ENCODE measurements at places on chromosomes 1 and 21. TPM values are rescaled to one million over a fixed set of nuclear protein-coding genes. Genes with fewer than 3 reads are reported as not detected.

Gene KRTAP12-2
- not detected for total RNA-seq

- no peak for DNase-seq
These were observed 13.5 kb downstream of the MOV10 start for GRCh38 chr1:112687785-112688496.

GRCh38 chr1:43253173-43253572 is 16.6 kb upstream of the TMEM125 start:
- no peak for DNase-seq

Gene PLCH2
- under 0.01 TPM for total RNA-seq

DNA sequence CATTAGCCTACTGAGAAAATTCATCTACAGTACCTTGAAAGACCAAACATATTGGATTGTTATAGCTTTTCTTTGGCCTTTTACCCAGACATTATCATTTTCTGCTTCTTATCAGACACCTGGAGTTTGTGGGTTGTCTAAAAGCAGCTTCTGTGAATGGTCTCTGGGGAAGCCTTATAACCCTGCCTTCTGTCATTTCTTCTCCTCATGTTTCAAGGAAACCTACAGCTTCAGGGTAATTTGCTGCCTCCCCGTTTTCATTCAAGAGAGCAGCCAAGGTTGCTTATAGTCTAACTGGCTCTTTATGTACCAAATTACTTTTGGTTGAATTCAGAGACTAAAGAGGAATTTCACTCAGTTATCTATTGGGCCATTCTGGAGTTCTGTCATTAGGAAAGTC is 288.3 kb upstream of the SGIP1 start:
- no peak for DNase-seq

- DNase-seq = no peak
These were observed 120.8 kb downstream of the TYW3 start for GRCh38 chr1:74853756-74854155.

Gene KCNE2
- total RNA-seq = not detected

DNA sequence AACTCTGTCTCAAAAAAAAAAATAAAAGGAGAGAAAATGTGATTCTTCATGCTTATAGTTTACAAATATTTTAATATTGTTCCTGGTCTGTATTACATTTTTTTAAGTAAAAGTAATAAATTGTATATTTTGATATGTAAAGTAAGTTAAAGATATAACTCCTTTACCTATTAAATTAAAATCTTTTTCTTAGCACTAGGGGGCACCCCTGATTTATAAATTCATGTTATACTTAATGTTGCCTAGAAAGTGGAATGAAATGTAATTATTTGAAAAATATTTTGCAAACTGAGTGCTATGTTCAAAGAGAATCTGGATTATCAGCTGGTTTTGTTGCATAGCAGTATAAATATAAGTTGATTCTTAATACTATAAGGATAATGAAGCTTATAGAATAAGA is 49.2 kb downstream of the RALGPS2 start:
- DNase-seq = peak; percentile 53

DNA sequence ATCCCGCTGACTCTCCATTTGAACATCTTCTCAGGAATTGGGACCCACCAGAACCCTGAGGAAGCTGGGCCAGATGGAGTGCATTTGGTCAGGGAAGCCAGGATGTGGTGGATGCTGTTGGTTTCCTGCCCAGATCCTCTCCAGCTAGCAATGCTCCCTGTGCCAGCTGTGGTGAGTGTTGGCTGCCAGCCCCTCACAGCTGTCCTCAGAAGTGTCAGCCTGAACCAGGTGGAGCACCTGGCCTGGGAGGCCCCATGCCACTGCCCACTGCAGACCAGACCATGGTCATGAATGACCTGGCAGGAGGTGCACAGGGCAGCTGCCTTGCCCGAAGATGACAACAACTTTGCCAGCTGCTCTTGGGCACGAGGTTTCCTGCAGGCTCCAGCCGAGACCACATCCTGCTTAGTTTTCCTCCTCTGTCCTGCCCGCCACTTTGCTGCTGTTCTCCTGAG is 54.4 kb downstream of the PRSS38 start:
- DNase-seq = no peak

DNA sequence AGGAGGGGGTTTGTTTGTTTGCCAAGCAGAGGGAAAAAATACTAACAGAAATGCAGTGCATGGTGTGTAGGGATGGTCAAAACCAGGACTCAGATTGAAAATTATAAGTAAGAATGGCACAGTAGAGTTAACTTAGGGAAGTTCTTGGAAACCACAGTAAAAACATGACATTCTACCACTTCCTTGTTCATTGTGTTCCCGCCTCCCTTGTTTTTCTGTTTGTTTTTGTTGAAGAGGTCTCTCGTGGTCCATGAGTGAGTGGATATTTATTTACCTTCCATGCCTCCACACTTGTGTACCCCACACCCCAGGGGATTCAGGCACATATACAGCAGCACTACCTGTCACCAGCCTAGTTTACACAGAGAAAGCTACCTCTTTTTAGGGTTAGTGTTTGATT is 69.6 kb downstream of the OLFML2B start:
- no peak for DNase-seq

- DNase-seq = no peak
These were observed 4.0 kb downstream of the DIRAS3 start for GRCh38 chr1:68046423-68046822.

- DNase-seq = peak; percentile 61
These were observed 51.8 kb upstream of the COL18A1 start for GRCh38 chr21:45353200-45353599.

- peak; percentile 39 for DNase-seq
These were observed 155.4 kb downstream of the PGBD5 start for GRCh38 chr1:230270559-230271281.

DNA sequence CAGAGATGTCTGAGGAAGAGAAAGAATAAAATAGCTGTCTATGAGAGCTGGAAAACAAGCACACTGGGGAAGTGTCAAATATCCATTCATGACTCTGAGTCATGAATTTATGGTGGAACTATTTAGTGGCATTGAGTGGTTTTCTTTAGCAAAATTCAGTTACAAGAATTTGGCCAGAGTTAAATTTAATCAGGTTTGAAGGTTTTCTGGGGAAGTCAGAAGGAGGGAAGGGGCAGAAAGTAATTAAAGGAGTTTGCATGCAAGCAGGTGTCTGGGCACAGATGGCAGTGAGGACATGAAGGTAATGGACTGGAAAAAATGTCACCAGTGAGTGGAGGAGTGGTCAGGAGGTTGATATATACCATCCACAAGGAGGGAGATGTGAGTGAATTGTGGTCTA is 121.9 kb upstream of the IVNS1ABP start:
- no peak for DNase-seq

DNA sequence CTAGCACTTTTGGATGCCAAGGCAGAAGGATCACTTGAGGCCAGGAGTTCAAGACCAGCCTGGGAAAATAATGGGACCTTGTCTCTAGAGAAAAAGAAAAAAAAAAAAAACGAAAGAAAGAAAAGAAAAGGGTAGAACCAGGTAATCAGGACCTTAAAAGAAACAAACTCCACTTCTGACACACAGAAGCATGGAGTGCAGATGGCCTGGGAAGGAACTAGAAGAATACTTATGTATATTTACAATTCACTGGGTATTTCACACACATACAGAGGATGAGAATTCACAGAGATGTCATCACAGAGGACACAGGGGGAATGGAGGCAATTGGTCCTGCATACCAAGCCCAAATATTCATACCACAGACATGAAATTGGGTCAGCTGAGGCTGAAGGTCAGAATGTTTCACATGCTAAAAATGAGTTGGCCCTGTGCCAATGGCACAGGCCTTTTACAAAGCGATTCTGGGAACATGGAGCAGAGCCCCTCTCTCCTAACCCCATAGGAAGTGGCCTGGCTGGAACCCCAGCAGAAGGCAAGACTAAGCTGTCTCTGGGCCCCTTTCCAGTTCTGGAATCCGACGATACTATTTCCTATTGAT is 4.4 kb downstream of the B4GALT3 start:
- DNase-seq = peak; percentile 94

GRCh38 chr21:35770101-35770945 is 290.0 kb downstream of the SETD4 start:
- DNase-seq = no peak

GRCh38 chr1:71788113-71788512 is 494.2 kb downstream of the NEGR1 start:
- no peak for DNase-seq
